ENCODE measurements at places on chromosomes 12 and 14.

GRCh38 chr12:77745624-77746023, 85.1 kb upstream of the NAV3 start:
- no peak for DNase-seq

GRCh38 chr12:101697930-101698799, 725 bp downstream of the CHPT1 start:
- DNase-seq = peak; percentile 69

DNA sequence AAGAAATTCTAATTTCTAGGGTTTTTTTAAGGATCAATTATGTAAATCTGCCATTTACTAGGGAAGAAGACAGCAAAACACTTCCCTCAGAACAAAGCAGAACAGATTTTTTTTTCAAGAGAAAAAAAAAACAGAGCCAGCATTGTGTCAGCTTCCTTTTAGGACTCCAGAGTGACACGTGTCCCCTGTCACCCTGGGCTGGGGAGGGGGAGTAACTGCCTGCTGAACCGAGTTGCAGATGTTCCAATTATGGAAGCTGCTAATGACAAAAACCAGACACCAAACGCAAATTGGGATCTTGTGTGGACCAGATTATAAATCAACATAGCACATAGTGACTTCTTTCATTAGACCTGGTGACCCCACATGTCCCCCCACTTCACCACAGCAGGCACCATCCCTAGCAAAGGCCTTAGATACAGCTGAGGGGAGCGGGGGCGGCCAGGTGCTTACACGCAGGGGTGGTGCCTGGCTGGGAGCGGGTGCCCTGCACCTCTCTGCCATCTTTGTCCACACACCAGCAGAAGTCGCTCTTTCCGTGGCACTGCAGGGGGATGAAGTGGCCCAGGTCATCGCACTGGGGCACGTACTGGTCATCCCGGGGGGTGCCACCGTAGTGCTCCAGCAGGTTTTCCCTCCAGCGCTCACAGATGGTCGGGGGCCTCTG, 25.4 kb downstream of the RTRAF start:
- no peak for DNase-seq

GRCh38 chr12:115761784-115762183, 515.7 kb downstream of the MED13L start:
- no peak for DNase-seq

DNA sequence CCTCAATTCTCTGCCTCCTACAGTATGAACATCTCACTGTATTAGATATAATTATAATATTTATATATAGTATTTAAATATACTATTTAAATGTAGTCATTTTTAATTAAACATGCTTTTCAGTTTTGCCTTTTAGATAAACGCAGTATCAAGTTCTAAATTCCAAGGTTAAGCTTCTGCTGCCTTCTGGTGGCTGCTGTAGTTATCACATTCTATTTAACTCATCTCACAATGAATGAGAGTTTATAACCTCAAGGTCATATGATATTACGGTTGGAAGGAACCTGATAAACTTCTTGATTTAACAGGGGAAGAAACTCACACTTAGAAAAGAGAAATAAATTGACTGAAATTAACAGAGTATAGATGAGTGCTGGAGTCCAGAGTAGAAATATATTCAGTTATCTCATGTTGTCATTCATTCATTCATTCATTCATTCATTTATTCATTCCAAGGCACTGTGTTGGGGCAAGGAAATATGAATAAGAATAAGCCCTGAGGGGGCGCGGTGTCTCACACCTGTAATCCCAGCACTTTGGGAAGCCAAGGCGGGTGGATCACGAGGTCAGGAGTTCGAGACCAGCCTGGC, 31.9 kb downstream of the GUCY2C start:
- DNase-seq = no peak

DNA sequence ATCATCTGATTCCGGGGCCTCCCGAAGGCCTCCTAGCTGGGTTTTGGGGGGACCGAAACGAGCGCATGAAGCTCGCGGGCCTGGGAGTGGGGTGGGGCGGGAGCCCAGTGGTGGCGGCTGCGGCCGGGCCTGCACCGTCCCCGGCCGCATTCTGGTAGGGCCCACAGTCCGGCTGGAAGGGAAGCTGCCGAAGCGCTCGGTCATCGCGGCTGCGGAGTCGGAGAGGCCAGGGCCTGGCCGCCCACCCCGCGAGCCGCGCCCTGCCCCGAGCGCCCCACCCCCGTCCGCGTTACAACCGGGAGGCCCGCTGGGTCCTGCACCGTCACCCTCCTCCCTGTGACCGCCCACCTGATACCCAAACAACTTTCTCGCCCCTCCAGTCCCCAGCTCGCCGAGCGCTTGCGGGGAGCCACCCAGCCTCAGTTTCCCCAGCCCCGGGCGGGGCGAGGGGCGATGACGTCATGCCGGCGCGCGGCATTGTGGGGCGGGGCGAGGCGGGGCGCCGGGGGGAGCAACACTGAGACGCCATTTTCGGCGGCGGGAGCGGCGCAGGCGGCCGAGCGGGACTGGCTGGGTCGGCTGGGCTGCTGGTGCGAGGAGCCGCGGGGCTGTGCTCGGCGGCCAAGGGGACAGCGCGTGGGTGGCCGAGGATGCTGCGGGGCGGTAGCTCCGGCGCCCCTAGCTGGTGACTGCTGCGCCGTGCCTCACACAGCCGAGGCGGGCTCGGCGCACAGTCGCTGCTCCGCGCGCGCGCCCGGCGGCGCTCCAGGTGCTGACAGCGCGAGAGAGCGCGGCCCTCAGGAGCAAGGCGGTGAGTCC, at the start of gene KLC1:
Gene KLC1 (plus strand): TSS at position 528 of the 819 bp plus-strand sequence. CDS start 25,354 bp downstream, outside the sequence.
- DNase-seq = peak; percentile 97

DNA sequence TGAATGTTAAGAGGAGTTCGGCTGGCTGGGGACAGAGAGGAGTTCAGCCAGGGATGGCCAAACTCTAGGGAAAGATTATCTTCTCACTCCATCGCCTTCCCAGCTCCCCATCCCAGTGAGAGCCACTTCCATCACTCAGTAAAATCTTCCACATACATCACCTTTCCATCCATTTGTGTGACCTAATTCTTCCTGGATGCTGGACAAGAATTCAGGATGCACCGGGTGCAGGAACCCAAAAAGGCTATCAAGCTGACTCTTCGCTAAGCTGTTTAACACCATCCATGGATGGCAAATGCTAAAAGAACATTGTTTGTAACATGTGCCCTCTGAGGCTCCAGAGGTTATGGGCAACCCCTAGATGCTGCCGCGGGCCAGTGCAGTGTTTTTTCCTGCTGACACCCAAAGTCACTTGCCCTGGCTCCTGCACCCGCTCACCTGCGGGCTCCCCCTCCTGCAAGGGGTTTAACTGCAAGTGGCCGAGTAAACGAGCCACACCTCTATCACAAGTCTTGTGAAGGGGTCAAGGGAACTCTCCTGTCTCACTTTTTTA, 216.0 kb upstream of the NPAS3 start:
- no peak for DNase-seq

DNA sequence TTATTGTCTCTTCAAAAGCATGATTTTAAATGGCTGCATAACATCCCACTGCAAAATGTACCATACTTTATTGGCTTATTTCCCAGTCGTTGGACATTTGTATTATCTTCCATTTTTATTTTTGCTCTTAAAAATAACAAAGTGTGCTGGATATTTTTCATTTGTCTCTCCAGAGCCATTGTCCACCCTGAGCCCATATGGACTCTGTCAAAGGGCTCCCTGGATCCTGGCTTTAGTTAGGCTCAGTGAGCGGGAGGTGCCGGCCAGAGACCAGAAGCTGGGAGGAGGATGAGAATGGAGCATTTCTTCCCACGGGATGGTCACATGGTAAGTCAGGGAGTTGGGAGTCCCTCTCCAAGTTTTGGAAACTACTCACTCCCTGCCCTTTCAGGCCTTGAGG, 296.9 kb downstream of the NUAK1 start:
- no peak for DNase-seq

- DNase-seq = no peak
Observed at GRCh38 chr14:83864106-83864505, 1665.8 kb upstream of the FLRT2 start.

- DNase-seq = no peak
Observed at GRCh38 chr12:57623385-57623784, 9.6 kb downstream of the B4GALNT1 start.

DNA sequence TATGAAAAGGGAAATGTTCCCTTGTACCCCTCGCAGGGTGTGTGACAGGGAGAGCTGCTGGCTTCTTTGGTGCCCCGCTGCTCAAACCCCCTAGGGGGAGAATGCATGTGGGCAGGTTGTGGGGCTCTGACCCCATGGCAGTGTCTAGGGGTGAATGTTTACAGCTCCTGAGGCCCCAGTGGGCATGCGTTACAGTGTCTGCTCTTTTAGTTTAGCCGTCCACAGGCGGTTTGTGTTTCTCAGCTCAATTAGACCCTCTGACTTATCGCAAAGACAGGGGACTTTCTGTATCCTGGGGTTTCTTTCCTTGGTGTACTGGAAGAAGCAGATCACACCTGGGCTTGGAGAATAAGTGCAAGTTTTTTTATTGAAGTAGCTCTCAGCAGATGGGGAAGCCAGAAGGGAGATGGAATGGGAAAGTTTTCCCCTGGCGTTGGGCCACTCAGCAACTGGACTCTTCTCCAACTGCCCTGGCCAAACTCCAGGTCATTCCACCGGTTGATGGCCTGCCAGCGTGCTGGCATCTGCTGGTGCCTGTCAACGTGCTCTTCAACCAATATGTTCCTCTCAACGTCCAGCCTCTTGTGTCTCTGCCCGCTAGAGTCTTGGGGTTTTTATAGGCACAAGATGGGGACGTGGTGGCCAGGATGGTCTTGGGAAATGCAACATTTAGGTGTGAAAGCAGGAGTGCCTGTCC, 720.9 kb downstream of the FSCB start:
- DNase-seq = no peak

GRCh38 chr12:131950182-131950913, 606 bp downstream of the EP400 start:
- DNase-seq = peak; percentile 74

- no peak for DNase-seq
Observed at GRCh38 chr12:122986258-122986871, 5.9 kb downstream of the ARL6IP4 start.

DNA sequence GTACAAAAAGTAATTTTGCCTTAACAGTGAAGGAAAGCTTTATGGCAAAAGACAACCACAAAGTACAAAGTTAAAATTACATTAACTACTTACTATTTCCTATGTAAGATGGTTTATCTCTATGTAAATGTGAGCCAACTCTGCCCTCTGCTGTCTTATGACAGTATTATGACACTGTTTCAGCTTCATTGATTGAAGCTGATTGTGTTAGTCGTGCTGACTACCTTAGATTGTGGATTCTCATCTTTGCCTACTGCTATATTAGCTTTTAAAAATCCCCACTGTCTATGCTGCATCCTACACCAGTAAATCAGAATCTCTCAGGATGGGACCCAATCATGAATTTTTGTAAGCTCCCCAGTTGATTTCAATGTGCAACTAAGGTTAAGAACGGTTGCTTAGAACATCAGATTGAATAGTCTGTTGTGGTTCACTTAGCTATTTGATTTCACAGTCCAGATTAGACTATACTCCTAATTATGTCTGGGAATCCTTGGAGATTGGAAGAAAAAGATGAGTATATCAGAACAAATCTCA, 12.2 kb upstream of the SPTB start:
- DNase-seq = no peak

GRCh38 chr12:26810330-26810729, 22.7 kb downstream of the ITPR2 start:
- no peak for DNase-seq

DNA sequence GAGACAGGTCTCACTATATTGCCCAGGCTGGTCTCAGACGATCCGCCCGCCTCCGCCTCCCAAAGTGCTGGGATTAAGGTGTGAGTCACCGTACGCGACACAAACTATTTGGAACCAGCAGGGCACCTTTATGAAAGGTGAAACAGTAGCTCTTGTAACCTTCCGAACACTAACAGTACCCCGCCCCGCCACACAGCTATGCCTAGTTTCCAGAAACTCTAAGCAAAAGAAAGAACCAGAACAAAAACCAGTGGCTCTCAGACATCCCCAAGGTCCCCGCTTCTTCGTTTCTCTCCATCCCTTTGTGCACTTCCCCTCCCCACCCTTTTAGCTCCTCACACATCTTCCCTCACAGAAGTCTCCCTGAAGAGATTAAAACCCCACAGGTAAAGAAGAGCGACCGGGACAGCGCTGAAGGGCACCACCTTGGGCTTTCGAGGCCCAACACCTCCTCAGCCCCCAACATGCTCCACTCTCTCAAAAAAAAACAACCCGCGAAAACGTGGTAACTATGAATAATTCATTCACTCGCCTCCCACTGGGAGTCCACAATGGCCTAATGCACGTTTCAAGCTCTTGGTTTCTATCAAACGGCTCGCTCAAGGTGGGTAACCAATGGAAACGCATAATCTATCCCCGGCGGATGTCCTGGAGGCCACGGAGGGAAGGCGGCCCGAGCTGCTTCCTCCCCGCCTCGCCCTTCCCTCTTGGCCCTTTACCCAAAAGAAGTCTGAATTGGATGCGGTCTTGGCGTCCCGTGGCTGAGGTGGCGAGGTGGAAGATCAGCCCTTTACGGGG, 877 bp downstream of the BAG5 start:
- DNase-seq = peak; percentile 73

- DNase-seq = no peak
Observed at GRCh38 chr12:101772012-101772775, 32.9 kb upstream of the SYCP3 start.

GRCh38 chr12:54975875-54976274, 8.7 kb downstream of the TESPA1 start:
- DNase-seq = no peak

DNA sequence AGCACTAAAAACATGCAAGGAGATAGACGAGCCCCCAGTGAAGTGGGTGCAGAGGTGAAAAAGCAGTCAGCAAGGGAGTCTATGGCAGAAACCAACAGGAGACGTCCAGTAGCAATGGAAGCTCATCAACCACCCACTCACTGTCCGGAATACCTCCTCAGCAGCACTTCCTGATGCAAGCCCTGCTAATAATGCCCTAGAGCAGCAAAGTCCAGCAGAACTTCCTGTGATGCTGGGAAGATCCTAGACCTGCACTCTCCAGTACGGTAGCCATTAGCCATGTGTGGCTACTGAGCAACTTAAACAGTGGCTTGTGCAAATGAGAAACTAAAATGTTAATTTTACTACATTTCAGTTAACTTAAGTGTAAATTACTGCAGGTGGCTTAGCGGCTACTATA, 11.0 kb downstream of the SERPINA9 start:
- no peak for DNase-seq

DNA sequence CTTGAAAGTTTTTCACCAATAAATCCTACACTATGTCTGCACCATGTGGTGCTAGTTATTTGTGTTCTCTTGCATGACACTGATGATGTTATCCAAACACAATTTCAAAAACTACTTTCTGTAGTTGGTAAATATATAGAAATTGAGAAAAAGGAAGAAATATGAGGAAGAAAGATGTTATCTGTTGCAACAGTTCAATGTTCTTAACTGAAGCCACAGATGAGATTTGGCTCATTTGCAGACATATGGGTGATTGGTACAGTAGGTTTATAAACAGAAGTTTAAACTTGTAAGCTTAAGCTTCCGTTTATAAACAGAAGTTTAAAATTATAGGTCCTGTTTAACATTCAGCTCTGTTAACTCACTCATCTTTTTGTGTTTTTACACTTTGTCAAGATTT, at the start of gene CLEC12A:
Gene CLEC12A (plus strand): TSS at position 229 of the 400 bp plus-strand sequence. CDS start 188 bp downstream, outside the sequence.
- no peak for DNase-seq

- no peak for DNase-seq
Observed at GRCh38 chr14:33906968-33907367, 43.9 kb downstream of the EGLN3 start.

Measured in activated CD8-positive, alpha-beta memory T cell treated with anti-CD3 and anti-CD28 coated beads, Interleukin-2, amount 50 U/mL, for 48 hours (primary cell).